ENCODE measurements at places on chromosomes 7 and 10.

GRCh38 chr10:24882047-24882698, 70.2 kb downstream of the PRTFDC1 start:
- DNase-seq, result no peak

GRCh38 chr7:108008240-108008639, 5.3 kb upstream of the LAMB1 start:
- no peak for DNase-seq

- no peak for DNase-seq
Observed at GRCh38 chr7:24982917-24983316, 2.9 kb upstream of the OSBPL3 start.

DNA sequence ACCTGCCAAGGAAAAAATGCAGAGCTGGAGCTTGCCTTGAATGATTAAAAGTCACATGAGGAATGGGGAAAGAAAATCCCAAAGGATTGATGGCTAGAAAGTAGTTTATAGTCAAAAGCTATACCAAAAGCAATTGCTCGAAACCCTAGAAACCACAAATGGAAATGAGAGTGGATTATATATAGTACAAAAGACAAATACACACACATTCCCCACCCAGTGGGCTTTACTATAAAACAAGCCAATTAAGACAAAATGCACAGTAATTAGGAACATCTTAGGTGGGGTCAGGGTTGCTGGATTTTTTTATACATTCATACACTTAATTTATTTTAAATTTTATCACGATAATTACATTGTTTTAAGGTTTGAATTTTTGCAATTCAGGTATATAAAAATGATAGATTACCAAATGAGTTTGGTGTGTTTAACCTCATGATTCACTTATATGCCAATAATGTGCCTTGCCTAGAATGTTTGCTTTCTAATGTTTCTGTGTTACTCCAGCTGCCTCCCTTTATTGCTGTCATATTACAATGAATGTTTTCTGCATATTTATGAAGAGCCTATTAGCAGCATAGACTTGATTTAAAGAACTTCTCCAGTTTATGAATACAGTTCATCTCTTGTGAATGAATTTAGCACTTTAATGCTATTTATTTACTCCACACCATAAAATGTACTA, 421.3 kb downstream of the EXOC4 start:
- DNase-seq, result no peak

- DNase-seq, result no peak
Observed at GRCh38 chr10:4807761-4808507, 18.1 kb upstream of the AKR1E2 start.

- no peak for DNase-seq
Observed at GRCh38 chr10:101525848-101526247, 62.2 kb downstream of the POLL start.

GRCh38 chr10:87715552-87716347, 56.1 kb downstream of the PAPSS2 start:
- no peak for DNase-seq

DNA sequence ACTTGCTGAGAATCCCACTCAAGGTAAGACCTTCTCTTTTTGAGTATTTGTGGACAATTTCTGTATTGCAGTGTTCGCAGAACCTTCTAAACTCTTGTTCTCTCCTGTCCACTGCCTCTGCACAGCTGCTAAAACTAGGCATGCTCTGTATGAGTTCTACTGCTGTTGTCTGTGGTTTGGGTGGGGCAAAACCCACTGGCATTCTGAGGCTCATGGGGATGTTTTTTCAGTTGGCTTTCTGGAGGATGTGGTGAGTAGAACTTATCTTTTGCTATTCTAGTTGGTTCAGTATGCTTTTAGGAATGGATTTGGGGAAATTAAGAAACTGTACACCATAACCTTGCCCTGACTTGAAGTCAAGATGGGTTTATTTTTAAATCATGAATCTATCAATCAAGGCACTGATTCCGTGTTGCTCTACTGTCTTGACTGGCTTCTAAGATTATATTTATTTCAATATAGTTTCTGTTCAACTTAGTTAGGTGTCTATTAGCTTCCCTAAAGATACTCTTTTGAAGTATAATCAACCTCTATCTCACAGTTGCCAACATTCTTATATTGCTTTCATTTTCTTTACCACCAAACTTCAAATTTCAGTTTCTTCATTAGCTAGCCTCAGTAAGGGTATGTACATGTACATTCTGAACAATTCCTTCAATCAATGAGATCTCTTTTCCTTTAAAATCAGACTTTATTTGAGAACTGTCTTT, 25.0 kb upstream of the C1GALT1 start:
- DNase-seq, result no peak

GRCh38 chr7:20798081-20798693, 11.5 kb upstream of the SP8 start:
- DNase-seq, result no peak

- no peak for DNase-seq
Observed at GRCh38 chr10:119350502-119351097, 143.2 kb downstream of the GRK5 start.

- no peak for DNase-seq
Observed at GRCh38 chr10:122854648-122855047, 9.0 kb upstream of the CUZD1 start.

GRCh38 chr7:25124465-25125136, 459 bp downstream of the CYCS start:
- no peak for DNase-seq

GRCh38 chr7:20132585-20132984, 84.6 kb downstream of the MACC1 start:
- DNase-seq, result no peak

DNA sequence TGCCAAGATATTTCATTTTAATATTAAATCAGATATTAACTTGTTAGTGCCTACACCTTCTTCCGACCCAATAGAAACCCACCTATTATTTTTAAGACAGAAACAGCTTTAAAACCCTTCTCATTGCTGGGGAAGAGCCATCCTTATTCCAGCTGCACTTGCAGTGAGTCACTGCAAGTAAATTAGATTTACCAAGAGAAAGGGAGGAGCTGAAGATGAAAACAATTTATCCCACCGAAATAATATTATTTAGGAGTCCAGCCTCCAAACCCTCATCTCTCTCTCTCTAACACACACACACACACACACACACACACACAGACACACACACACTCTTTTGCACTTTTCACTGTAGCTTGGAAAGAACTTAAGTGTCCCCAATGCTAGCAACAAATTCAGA, 26.9 kb downstream of the TWIST1 start:
- DNase-seq, result no peak

DNA sequence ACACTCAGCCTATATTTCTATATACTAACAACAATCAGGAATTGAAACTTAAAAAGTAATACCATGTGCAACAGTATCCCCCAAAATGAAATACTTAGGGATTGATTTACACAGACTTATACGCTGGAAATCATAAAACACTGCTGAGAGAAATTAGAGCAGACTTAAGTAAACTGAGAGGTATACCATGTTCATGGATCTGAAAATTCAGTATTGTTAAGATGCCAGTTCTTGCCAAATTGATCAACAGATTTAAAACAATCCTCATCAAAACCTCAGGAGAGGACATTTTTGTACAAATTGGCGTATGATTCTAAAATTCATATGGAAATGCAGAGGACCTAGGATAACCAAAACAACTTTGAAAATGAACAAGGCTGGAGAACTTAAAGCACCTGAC, 37.3 kb downstream of the DCLRE1C start:
- no peak for DNase-seq

DNA sequence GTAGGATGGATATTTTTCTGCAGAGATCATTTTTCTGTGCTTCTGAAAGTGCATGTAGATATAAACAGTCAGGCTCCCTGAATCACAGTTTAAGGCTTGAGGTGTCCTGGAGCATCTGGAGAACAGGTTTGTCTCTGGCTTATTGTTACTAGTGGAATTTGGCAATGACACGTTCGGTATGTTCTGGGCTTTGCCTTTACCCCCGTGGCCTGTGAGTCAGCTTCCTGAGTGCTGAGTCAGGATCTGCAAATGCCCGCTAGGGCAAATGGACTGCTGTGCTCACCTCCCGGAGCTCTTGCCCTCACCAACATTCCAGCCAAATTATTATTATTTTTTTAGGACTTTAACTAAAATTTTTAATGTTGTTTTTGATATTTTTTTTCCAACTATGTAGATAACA, 192.5 kb upstream of the PRSS1 start:
- DNase-seq, result no peak

DNA sequence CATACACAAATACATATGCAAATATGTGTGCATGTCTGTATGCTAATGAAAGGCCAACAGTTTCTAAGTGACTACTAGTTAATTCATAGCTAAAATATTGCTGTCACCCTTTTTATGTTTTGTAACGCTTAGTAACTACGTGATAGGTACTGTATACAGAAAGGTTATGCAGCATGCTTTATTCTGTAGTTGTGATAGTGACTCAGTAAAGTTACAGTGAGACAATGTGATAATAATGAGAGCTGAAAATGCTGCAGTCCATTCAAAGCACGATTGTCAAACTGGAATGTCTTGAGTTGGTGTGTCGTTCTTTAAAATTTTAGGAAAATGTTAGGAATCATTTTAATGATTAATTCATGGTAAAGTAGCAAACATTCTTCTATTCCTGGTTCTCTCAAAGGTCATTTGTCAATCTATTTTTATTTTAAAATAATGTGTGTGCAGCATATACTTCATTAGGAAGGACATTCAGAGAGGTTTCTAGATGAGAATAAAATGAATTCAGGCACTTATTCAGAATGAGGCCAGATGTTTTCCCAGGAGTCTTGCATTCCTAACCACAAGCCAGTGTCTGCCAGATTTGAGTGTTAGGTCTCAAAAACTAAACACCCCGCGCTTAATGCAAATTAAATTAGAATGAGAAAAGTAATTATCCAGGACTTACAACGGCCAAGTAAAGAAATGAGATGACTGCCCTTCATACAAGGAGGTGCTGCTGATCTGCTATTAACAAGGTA, 408.8 kb upstream of the FZD8 start:
- DNase-seq, result no peak

DNA sequence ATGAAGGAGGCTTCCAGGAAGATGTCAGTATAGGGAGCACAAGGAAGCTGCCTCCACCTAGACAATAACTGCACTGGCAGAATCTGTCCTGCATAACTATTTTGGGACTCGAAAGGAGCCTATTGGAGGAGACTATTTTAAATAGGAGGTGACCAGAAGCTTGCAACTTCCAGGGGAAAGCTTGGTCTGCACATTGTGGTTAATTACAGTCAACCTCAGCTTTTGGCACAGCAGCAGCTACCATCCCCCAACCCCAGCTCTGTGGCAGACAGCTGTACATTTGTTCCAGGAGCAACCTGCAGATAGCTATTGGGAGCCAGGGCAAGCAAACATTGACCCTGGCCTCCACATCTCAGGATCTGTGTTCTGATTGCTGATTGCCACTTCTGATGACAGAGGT, 46.3 kb upstream of the NANOS1 start:
- no peak for DNase-seq

- DNase-seq, result no peak
Observed at GRCh38 chr7:92648067-92648466, 57.9 kb upstream of the FAM133B start.

GRCh38 chr10:102648889-102649796, 4.9 kb downstream of the TRIM8 start:
- DNase-seq, result no peak

DNA sequence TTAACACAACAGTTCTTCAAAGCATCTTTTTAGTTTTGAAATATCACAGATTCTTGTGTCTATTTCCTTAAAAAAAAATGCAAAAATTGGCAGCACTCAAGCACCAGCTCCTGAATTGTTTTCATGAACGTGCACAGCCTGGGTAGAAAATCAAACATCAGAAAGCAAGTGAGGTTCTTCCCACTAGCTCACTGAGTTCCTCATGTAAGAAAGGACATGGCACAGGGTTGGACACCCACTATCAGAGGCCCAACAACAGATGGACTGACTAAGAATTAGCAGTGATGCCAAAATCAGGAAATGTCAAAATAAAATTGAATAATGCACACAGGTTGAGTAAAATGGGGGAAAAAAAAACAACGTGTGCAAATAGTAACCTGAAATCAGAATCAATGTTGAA, 146.8 kb downstream of the PCLO start:
- no peak for DNase-seq

GRCh38 chr10:6783471-6783870, 203.4 kb upstream of the PRKCQ start:
- DNase-seq, result no peak

DNA sequence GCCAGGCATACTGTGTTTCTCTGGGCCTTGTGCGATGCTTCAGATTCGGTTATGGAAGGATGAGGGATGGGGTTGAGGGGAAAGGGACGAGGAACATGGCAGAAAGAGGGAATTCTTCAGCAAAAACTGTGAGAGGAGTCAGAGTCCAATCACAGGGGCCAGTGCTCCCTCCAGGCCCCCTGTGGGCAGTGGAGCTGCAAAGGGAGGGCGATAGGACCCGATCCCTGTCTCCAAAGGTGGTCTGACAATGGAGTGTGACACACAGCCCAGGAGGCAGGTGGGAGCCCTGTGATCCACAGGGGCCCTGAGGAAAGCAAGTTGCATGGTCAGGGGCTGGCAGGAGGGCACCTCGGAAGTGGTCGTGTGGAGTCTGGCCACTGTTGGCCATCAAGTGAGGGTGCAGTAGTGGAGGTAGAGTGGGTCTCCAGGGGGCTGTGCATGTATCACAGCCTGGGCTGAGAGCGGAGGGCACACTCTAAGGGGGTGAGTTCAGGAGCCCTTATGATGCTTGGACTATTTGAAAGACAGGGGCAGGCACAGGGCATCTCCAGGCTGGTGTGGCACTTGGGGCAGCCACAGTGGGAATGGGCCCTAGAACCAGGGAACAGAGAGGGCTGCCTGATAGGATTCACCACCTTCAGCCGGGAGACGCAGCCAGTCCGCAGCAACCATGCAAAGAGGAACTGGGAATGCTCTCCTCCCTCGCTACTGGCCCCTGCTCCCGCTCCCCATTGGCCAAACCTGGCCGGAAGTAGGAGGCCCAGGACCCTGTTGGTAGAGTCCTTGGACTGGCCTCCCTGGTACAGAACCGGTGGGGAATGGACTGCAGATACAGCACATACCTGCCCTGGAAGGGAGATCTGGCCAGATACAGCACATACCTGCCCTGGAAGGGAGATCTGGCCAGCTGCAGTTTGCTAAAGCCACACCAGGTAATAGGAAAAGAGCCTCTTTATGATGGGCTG, 115.9 kb downstream of the ADCY1 start:
- no peak for DNase-seq

DNA sequence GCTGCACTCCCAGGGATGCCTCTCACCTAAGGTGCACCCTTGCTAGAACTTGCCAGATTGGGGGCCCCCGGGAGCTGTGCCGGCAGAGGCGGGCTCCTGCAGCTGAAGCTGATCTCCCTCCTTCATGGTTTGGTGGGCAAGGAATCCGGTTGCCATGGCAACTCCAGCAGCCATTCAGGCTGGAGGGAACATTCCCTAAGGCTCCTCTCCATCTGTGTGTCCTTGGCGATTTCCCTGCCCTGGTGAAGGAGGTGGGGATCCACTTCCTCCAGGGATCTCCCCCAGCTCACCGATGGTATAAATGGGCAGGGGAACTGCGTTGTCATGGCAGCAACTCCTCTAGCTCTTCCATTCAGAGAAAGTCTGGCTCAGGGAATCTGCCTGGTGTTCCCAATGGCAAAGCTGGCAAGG, 49.6 kb upstream of the GPR158 start:
- DNase-seq, result no peak

GRCh38 chr10:118286051-118286838, 55.9 kb downstream of the FAM204A start:
- DNase-seq, result no peak

- DNase-seq, result no peak
Observed at GRCh38 chr10:23968301-23968700, 240.6 kb upstream of the KIAA1217 start.

GRCh38 chr7:48168159-48168558, 3.1 kb upstream of the ABCA13 start:
- no peak for DNase-seq

GRCh38 chr7:141665208-141666035, 36.5 kb downstream of the DENND11 start:
- no peak for DNase-seq

GRCh38 chr7:56106108-56107073, at the start of gene CHCHD2:
TSS of gene CHCHD2 (minus strand) at chr7:56106476. CDS start at chr7:56106413, 63 bp downstream.
- DNase-seq, result peak; percentile 90

All from thoracic aorta (tissue), 2 donors.